ENCODE measurements at places on chromosomes 2 and 18.
A peak's percentile ranks its signal among the peaks of the same experiment; 100 is the strongest.

DNA sequence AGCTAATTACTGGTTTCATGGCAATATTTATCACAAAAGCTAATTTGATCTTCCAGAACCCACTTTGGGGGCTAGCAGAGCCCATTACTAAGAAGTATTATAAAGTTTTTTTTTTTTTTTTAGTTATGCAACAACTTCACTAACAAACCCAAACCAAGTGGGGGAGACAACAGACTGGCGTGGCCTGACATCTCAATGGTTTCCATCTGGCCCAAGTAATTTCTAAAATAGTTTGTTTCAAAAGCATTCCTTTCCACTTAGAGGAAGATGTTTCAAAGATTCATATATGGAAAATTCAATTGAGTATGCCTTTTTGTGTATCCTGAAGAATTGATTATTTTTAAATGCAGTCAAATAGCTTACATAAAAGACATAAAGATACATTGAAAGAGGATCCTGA is 367.1 kb downstream of the HRH4 start:
- DNase-seq: no peak

DNA sequence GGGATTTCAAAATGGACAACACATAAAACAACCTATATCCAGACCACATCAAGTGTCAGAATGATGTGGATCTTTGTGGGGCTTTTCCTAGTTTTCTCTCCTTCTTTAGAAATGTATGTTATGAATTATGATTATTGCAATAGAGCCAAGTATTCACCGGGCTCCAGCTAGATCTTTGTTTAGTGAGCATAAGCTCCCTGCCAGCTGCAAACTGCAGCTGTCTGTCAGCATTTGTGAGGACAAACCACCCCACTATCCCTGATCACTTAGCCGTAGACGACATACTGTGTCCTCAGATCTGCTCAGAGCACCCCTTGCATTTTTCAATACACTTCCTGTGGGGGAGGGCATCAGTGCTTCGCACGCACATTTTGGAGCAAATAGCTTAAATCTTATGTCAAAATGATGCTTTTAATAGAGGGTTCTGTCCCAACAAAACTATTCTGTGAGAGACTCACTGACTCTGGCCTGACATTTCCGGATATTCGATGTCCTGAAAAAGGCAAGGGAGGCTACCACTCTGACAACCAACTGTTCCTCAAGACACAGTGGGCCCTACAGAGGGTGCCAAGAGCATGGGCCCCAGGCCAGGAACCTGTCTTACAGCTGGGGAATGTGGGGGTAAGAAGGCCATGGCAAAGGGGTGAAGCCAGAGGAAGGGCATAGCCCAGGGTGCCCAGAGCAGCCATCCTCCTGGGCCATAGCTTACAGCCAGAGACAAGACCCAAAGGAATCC is 346.0 kb downstream of the ARHGAP15 start:
- DNase-seq: no peak

- DNase-seq: no peak
These were observed 20.0 kb upstream of the RESP18 start for GRCh38 chr2:219352448-219353023.

DNA sequence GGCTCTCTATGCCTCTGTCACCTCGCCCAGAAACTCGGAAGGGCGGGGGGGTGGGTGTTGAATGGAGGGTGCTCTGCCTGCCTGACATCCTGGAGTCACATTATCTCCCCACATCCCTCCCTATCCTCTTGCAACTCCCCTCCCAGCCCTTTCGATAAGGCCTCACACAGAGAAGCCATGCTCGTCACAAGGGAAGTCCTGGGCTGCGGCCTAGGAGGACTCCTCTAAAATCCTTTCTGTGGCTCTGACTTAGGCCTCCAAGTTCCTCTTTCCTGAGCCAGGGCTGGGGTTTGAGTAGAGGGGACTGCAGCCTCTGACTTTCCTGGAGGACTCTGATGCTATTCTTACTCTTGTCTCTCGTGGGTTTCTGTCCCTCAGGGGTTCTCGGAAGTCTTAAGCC is 75.0 kb upstream of the PKDCC start:
- no peak for DNase-seq

GRCh38 chr2:229971298-229971790 is 49.0 kb downstream of the FBXO36 start:
- no peak for DNase-seq

- DNase-seq: no peak
These were observed 456 bp upstream of the NFATC1 start for GRCh38 chr18:79395308-79395640.

- DNase-seq: no peak
These were observed 934.1 kb upstream of the KLHL29 start for GRCh38 chr2:22450831-22451230.

GRCh38 chr2:186407611-186408010 is 78.4 kb upstream of the ZC3H15 start:
- no peak for DNase-seq

DNA sequence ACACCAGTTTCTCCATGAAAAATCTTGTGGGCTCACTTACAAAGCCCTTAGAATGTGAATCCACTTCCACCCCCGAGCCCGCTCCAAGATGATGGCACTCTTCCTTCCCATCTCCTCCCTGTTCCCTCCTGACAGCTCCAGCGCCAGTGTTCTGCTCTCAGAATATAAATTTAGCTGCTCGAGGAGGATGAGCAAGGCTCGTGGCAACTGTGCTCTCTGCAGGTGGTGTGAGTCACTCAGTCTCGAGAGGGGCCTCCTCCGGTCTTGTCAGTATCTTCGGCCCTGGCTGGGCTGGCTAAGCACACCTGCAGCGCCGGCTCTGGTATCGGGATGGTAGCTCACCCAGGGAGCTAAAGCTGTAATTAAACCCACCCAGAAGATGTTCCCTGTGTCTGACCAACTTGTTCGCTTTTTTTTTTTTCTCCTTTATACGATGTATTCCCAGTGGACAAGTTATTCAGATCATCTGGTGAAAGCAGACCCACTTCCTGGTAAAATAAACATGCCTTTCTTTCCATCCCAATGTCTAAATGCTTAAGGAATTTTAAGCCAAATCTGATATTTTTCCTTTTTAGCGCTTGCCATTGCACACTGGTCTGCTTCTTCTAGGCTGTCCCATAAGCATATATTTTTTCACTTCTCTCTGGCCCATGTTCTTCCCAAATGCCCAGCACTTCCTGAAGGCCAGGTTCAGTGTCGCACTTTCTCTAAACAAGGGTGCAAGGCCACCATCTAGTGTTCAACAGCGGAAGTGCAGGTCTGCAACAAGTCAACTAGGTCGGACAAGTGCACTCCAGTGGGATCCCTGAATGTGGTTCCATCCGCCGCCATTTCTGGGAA is 31.4 kb upstream of the YPEL5 start:
- DNase-seq: no peak

DNA sequence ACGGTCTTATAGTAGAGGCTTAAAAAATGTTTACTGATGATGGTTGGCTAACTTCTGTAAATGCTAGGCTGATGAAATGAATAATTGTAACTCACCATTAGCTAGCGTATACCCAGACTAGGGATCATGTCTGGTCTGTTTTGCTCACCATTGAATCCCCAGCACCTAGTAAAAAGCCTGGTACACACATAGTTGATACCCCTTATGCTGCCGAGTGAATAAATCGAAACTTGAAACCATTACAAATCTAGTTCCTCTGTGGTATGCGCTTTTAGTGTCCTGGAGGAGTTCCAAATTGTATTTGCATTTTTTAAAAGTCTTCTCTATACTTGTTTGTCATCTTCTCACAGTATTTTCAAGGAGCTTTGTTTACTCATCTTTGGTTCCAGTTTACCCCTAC is 1.3 kb downstream of the TAF1B start:
- no peak for DNase-seq

GRCh38 chr2:104658144-104658835 is 195.6 kb upstream of the POU3F3 start:
- no peak for DNase-seq

GRCh38 chr2:178142274-178143065 is 30.2 kb downstream of the RBM45 start:
- DNase-seq: peak; percentile 2

- no peak for DNase-seq
These were observed 86.3 kb upstream of the EFEMP1 start for GRCh38 chr2:56009758-56010458.

GRCh38 chr2:160984426-160985077 is 175.7 kb upstream of the TANK start:
- no peak for DNase-seq

Data from NCI-H524 treated with DMSO at 0.1 percent for 48 hours (cell line).